ENCODE measurements at places on chromosomes 3 and 15.

DNA sequence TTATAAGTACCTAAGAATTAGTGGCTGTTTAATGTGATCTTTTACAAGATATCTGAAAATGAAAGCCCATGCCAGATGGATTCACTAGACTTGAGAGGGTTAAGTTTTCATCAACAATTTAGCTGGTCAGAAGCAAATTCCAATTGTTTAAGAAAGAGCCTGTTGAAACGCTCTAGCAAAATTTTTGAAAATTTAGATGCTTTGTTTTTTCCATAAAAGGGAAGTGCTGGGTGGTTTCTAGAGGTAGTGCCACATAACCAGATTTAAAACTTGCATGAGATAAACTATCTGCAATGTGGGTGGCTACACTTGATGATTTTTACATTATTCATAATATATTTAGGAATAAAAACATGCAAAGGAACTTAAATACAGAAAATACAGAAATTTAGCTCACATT is 48.5 kb upstream of the SKIL start:
- DNase-seq, result no peak

DNA sequence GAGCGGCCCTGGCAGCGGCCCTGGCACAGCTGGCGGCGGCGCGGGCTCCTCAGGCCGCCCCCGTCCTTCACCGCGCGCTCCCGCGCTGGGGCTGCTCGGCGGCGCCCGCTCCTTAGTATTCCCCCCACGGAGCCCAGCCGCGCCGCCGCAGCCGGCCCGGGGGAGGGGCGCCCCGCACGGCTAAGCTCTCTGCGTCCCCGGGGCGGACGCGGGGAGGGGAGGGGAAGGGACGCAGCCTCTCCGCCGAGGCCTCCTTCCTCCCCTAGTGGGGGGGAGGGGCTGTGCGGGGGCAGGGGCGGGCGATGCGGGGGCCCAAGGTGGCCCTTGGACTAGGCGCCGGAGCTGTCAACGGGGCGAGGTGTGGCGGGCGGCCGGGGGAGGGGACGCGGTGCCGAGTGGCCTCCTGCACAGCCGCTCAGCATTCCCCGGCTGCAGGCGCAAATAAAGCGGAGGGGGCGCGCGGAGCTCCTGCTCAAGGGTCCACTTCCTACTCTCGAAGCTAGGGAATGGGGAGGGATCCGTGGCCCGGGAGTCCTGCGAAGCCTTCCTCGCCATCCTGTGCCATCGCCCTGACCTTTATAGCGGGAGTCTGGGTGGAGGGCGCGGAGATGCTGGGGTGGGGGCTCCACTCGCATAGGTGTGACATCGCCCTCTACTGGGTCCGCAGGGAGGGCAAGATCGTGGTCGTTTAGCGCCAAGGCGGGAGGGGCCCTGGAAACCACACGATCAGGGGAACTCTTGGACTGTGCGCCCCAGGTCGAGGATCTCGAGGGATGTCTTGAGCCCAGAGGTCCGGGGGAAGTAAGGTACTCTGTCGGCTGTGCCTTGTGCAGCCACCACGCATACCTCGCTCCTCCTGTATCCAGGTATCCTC is 22.2 kb downstream of the EPHB3 start:
- DNase-seq, result no peak

GRCh38 chr3:179706233-179706632 is 53.4 kb downstream of the USP13 start:
- no peak for DNase-seq

DNA sequence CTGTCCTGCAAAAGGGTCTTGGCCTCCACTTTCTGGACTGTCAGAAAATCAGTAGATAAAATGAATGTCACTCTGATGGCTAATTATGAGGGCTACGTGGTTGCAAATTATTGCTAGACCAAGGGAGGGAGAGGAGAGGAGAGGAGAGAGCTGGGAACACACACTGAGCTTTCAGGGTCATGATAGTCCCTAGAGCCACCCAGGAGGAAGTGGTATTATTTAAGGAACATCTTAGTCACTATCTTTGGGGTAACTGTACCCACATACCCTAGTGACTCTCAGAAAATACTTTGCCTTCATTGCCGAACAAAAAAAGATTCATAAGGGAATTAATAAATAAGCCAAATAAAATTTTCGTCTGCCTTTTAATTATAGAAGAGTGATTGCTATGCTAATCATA is 642.3 kb upstream of the CFAP20DC start:
- no peak for DNase-seq

GRCh38 chr15:63504979-63505841 is 817 bp downstream of the USP3 start:
- DNase-seq, result no peak

DNA sequence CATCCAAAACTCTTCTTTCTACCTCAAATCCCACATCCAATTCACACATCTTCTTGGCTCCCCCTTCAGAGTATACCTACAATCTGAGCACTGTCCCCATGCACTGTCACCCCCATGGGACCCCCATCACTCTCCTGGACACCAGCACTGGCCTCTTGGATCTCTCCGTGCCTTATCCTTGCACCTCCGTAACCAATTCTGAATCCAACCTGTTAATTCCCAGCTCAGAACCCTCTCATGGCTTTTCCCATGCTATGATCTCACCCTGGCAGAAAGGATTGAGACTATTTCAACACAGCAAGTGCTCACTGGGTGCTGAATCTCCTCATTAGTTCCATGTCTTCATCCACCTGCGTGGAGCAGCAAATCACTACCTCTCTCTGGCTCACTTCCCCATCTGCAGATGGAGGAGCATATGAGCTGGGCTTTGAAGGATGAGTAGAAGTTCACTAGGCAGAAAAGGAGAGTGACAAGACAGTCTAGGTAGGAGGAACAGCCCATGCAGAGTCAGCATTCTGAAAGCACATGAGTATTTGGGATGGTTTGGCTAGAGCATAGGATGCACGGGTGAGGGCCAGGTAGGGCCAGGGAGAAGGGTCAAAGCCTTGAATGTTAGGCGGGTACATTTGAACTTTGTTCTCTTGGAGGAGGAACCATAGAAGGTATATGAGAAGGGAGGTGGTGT is 48.7 kb downstream of the SLC6A6 start:
- DNase-seq, result no peak

GRCh38 chr3:100972867-100973266 is 20.4 kb downstream of the ABI3BP start:
- no peak for DNase-seq

DNA sequence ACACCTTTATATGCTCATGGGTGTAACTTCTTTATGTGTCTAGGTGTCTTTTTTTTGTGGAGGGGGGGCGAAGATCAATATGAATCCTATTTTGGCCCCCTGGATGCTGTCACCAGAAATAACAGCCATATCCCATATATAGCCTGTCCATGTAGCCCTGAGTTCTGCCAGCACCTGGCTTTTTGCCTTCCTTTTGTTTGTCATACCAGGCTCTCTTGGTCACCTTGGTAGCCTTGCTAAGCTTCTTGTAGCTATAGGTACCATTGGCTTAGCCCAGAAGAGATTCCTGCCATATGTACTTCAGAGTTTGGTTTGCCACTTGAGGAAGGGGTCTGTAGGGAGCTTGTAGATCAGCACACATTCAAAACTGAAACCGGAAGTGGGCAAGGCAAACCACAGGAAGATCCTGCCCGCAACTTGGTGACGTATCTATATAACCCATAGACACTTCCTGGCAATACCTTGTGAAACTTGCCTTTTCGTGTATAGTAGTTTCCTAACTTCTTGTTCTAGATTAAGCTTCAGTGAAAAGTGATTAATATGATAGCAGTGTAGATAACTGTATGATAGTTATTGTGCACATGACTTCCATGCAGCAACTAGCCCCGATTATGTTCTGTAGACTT is 11.9 kb downstream of the RASA2 start:
- DNase-seq, result peak; percentile 78

- no peak for DNase-seq
Measured at GRCh38 chr15:40743485-40743901, 11.6 kb downstream of the RMDN3 start.

- no peak for DNase-seq
Measured at GRCh38 chr15:95281470-95281869, 1049.0 kb upstream of the NR2F2 start.
